ENCODE measurements at places on chromosomes 2 and 18.

- no peak for DNase-seq
Observed at GRCh38 chr18:60552948-60553347, 180.4 kb upstream of the MC4R start.

GRCh38 chr18:23099621-23100020, 35.7 kb upstream of the CABLES1 start:
- no peak for DNase-seq

DNA sequence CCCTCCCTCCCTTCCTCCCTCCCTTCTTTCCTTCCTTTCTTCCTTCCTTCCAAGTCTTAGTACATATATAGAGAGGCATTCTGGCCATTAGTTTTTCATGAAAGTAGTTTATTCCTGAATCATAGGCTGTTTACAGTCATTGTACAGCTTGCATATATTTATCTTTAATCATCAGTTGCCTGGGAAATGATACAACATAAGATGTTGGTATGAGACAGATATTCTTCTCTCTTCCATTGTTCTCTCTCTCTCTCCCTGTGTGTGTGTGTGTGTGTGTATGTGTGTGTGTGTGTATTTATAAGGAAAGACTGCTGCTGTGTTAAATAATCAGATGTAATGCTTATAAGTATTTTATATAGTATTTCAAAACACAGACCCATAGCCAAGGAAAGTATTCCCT, 289.8 kb upstream of the UBE2E3 start:
- no peak for DNase-seq

DNA sequence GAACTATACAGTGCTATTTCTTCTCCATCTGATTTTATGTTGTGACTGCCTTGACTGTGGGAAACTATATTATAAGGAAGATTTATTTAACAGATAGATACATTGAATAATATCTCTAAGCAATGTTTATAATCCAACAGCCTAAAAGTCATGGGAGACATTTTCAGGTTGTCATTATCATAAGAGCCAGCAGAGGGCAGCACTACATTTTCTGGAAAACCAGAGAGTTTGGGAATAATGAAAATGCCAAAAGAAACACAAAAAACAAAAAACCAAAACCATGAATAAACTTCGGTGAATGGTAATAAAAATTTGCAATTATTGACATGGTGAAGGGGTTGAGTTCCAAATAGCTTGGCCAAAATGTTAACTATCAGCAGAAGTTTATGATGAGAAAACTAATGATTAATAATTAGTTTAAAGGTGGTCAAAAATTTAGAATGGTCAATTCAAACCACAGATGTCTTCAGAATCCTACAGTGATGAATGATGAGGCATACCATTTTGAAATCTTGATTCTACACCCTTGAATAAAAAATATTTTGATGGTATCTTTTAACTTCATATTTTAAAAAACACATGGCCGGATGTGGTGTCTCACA, 4.7 kb downstream of the EEF1B2 start:
- no peak for DNase-seq

- no peak for DNase-seq
Observed at GRCh38 chr2:213914510-213914909, 496.3 kb upstream of the VWC2L start.

- DNase-seq = no peak
Observed at GRCh38 chr2:97716695-97717612, 3.6 kb downstream of the ZAP70 start.

- DNase-seq = no peak
Observed at GRCh38 chr2:143210446-143210819, 81.2 kb downstream of the ARHGAP15 start.

DNA sequence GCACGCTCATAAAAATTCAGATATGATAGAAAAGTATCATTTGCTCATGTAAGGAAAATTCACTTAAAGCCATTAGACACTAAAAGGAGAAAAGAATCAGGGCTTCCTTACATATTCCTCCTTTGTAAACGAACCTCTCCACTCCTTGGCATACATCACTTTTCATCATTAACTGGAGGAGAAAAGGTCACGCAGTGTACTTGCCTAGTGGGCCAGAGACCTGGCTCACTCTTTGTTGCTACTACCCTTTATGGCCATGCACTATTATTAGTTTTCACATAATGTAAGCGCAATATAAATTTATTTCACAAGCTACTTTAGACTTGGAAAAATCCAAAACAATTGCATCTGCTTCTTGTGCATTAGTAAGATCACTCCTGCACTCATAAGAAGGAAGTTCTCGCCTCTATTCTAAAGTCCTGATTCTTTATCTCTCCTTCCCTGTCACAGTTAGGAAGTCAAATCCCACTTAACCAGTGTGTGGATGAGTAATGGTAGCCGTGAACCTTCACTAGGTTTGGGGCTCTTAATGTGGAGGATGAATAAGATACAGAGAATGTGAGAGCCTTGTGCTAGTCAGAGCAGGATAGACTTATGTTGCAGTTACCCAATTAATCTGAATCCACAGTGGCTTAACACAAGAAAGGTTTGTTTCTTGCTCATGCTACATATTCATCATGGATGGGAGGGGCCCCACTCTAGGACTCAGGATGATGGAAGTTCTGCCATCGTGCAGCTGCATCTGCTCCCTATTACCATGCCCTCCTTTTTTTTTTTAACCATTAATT, 115.0 kb upstream of the GLS start:
- DNase-seq = no peak

GRCh38 chr18:12844391-12844790, 39.6 kb downstream of the PTPN2 start:
- no peak for DNase-seq

- no peak for DNase-seq
Observed at GRCh38 chr18:2555895-2556294, 15.4 kb downstream of the METTL4 start.
